DMS 273 treated with DMSO at 0.1 percent for 48 hours (cell line): ENCODE measurements at places on chromosomes 4 and X.

DNA sequence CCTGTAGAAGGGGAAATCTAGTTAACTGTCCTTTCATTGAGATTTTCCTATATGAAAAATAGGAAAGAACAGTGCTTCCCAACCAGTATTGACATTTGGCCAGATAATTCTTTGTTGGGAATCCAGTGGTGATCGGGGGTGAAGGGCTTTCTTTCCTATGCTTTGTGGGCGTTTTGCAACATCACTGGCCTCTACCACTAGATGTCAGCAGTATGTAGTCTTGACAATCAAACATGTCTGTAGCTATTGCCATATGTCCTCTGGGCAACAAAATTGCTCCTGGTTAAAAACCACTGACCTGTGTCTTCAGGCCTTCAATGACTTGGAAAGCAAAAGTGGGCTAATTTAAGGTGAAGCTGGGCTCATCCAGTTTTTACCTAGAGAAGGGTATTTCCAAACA, 658.5 kb downstream of the DACH2 start:
- peak; percentile 24 for DNase-seq

DNA sequence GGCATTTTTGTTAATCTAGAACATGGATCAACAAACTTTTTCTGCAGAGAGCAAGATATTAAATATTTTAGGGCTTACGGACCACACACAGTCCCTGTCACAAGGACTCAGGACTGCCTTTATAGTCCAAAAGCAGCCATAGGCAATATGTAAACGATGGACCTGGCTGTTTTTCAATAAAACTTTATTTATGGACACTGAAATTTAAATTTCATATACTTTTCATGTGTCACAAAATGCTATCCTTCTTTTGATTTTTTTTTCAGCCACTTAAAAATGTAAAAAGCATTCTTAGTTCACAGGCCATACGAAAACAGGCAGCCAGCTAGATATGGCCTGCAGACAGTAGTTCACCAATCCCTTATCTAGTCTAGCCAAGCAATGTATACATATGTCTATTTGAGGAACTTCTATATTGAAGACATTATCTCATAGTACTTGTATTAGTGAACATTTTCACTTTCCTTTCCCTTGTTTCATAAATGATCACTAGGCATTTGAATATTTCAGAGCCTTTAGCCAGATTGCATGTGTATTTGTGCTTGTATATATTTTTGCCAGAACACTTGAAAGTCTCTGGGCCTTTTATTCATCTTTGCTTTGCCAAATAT, 350.9 kb downstream of the RPA4 start:
- no peak for DNase-seq

DNA sequence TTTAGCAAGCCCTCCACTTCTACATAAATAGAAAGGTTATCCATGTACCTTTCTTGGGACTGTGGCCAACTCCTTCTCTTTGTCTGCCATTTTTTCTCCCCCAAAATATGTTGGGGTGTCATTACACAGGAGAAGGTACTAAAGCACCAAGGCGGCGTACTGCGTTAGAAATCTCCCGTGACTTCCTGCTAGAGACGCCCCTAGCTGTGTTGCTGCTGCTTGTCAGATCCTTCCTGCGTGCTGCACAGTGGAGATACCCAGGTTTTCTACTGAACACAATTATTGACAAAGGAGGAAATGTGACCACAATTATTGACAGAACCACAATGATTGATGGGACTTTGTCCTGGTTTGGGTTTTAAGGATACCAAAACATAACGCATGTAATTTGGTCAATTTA, 97.7 kb downstream of the EFHC2 start:
- no peak for DNase-seq

DNA sequence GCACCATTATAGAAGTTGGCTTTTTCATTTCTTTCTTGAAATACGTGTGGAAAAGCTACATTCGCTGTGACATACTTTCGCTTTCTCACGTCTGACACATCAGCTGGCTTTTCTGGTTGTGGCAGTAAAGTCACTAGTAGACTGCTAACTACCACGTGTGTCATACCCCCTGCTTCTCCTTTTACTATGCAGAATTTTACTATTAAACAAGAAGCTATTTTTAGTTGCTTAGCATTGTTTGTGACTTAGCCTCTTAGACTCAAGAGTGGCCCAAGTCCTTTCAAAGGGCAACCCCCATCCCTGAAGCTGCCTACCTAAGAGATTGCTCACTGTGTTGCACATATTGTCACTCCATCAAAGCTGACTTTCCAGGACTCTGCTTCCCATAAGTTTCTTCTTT, 2.1 kb upstream of the IL2 start:
- DNase-seq: no peak

DNA sequence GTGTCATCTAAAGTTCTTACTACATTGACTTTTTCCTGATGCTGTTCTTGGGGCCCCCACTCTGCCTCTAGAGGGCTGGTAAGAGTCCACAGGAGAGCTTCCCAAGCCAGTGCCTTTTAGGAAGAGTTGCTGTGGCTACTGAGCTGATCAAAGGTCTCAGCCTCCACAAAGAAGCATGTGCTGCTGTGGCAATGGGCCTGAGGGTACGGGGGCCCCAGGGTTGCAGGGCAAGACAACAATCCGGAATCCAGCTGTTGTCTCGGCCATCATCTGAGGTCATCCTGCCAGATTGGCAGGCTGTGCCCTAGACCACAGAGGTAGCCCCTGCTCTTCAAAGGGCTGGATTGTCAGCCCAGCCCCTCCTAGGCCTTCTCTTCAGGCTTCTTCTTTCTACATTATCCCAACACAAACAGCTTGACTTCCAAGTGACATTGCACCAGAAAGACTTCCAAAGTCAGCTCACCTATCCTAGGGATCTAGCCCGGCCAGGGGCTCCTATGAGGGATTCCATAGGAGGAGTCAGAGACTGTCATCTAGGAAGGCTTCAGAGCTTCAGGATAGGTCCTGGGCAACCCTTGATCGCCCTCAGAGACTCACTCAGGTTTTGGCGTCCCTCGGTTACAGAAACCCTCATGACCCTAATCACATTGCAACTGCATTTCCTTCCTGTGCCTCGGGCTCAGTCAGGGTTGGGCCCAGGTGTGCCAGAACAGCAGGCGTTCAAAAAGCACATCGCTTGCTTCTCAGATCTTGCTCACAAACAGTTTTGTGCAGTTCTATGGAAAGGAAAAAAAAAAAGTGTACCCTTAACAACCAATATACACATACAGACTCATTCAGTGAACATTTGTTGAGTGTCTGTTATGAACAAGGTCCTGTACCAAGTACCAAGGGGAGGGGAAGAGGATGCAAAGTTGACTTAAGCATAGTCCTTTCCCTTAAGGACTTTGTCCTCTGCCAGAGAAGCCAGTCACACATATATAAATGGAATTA, 27.8 kb downstream of the SLC25A5 start:
- no peak for DNase-seq

DNA sequence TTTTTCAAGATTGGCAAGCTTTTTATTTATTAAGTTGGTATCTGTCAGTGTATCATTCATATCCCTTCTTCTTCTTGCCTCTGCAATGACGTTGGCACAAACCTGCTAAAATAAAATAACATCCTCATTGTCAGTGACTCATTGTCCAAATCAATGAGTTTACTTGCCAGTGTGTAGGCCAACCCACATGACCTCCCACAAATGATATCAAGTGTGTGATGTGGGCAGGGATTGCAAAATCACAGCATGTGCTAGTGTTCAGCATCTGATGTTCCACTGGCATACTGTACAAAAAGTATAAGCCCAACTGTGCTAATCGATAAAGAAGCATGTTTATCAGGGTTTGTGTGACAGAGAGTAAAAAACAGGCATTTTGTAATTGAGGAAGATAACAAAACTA, 25.5 kb downstream of the GPAT3 start:
- no peak for DNase-seq

GRCh38 chr4:6193399-6193798, 7.0 kb downstream of the JAKMIP1 start:
- no peak for DNase-seq

DNA sequence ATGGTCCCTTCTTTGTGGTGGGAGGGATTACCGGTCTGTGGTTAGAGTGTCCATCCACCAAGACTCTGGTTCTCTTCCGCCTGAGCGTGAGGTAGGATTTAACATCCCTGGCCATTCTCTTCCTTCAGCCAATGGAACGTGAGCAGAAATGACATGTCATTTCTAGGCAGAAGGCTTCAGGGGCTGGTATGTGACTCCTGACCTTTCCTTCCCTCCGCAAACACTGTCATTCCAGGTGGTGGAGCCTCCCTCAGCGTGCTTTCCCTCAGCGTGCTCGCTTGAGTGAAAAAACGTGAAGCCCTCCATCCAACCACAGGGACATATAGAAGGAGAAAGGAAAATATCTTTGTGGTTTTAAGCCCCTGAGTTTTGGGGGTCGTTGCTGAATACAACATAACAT, 34.0 kb upstream of the SLC10A4 start:
- DNase-seq: no peak

- peak; percentile 61 for DNase-seq
Observed at GRCh38 chr4:42627885-42628646, 28.8 kb downstream of the ATP8A1 start.

DNA sequence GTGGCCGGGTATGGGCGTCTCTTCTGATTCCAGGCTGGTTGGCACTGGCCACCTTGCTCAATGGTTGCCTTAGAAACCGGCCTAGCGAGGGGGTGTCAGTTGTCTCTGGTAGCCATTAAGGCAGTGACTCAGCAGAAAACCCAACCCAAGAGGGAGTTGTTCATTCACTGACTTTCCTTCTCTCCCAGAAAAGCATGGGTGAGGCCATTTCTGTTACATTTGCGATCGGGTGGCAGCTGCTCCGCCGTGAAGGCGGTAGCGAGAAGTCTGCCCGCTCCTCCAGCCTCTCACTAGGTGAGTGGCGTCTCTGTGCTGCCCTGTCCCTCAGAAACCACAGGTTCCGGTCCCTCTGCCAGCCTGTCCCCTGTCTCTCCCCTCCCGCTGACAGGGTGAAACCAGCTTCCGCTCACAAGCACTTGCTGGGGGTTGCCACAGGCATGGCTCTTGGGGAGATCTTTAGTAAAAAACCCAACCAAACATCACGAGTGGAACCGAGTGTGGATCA, 17.4 kb downstream of the IRAK1 start:
- DNase-seq: peak; percentile 59

GRCh38 chr4:107246761-107247160, 210.6 kb upstream of the DKK2 start:
- no peak for DNase-seq

DNA sequence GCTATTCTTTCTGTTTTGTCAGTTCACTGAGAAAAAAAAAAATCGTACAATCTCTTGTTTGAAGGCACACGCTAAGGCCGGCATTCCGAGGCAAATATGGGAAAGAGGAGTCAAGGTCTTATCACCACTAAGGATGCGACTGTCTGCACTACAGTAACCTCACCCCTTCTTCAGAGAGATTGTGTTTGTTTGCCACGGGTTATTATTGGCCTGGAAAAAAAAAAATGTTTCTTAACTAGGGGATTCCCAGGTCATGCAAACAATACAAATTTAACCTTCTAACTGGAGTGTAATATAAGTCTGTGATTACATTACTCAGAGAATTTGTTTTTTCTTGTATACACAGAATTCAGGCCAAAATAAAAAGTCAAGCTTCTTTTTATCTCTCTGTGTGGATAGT, 168.3 kb downstream of the TMA16 start:
- no peak for DNase-seq

GRCh38 chr4:163762741-163763140, 268.3 kb downstream of the TMA16 start:
- DNase-seq: no peak

- DNase-seq: peak; percentile 46
Observed at GRCh38 chr4:173231916-173232315, 63.3 kb downstream of the GALNT7 start.

- no peak for DNase-seq
Observed at GRCh38 chrX:103847174-103847870, 15.3 kb upstream of the RAB9B start.

- no peak for DNase-seq
Observed at GRCh38 chr4:78119698-78120097, 62.6 kb downstream of the FRAS1 start.

- no peak for DNase-seq
Observed at GRCh38 chr4:91256751-91257150, 1047.0 kb upstream of the GRID2 start.

DNA sequence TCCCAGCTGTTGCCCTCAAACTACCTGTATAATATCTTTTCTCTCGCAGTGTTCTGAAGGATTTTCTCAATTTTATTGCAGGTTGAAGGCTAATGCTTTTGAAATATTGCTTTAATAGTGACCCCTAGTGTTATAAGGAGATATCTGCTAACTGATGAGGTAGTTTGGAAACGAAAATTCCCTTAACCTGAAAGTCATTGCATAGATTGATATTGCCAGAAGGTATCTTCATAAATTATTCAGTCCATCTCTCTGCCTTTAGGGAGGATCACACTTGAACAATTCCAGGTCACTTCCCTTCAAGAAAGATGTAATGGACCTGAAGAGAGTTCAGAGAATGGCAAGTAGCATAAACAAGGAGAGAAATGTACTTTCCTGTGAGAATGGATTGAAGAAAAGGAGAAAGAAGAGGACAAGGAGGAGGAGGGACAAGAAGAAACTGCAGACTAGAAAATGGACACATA, 44.1 kb downstream of the TIGD4 start:
- no peak for DNase-seq

DNA sequence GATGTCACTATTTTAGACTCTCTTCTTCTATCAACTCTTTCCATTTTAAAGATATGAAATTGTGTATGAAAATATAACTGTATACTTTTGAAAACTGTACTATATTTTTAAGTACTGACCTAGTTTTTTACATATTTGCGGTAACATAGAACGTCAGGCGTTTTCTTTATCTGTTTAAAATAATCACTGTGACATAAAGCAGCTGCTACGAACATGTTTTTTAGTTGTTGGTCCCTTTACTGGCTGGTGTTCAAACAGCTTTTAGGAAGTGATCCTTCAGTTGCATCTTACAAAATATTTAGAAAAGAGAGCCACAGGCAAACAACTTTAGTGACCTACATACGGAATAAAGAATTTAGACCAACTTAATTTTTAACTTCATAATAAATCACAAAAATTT, 73.1 kb downstream of the METTL14 start:
- DNase-seq: no peak

DNA sequence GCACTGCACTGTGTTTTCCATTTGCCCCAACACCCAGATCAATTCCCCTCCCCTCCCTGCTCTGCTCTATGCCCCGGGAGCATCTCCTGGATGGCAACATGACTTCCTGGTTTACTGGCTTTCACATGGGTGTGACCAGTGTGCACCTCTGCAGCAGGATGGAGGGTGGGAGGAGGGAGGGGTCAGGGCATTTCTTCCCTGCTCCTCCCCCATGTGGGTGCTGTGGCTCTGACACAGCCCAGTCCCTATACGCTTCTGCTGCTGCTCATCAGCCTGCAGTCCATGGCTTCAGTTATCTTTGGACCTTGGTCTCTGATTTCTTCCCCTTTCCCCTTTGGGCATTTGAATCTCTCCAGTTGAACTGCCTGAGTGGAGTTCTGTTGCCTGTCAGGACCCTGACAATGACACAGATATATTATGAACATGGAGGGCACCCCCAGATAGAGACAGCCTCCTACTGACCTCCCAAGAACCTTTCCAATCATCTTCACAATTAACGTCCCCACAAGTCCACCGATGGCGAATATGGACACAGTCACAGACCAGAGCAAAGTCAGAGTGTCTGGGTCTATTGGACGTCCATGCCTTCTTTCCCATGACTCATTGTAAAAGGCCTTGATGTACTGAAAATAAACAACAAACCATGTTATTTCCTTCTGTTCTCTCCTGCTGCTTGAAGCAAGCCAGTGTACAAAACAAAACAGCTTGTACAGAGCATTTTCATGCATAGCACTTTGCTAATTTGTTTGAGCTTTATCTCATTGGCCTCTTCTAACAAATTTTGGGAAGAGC, 24.8 kb downstream of the SLC2A9 start:
- DNase-seq: no peak

GRCh38 chrX:130267956-130268448, 697 bp downstream of the ZNF280C start:
- no peak for DNase-seq

GRCh38 chrX:140767646-140768045, 58.1 kb downstream of the LINC00632 start:
- no peak for DNase-seq
